Smooth muscle cell of the brain vasculature (primary cell): ENCODE measurements at places on chromosomes 3 and 15.
A peak's percentile ranks its signal among the peaks of the same experiment; 100 is the strongest.

GRCh38 chr3:148131990-148132638 lies 565.6 kb upstream of the AGTR1 start:
- no peak for DNase-seq

GRCh38 chr3:141981084-141981483 lies 104.6 kb downstream of the ATP1B3 start:
- no peak for DNase-seq

DNA sequence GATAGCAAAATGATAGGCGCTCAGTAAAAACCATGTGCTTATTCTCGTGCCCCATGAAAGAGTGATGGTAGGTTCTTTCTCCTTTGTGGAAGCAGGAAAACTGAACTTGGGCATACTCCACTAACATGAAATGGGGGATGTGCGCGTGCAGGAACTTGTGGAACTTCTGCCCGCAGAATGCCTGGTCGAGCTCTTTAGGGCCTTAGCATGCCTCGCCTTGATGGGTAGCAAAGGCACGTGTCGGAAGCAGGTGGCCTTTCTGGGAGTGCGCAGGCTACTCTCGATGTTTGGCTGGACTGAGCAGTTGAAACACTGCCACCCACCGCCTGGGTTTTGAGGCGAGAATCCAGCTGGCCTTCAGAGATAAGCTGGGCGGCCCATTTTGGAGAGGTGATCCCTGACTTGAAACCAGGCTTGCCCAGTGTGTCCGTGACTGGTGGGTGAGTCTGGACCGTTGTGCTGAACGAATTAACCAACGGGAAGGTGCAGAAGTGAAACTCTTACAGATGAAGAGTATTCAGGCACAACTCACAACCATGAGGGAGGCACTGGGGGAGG lies 842 bp downstream of the PCCB start:
- no peak for DNase-seq

GRCh38 chr15:58432401-58432800 lies 610 bp downstream of the LIPC start:
- DNase-seq, result no peak

- DNase-seq, result no peak
Observed at GRCh38 chr15:88497109-88497765, 29.7 kb downstream of the MRPS11 start.

DNA sequence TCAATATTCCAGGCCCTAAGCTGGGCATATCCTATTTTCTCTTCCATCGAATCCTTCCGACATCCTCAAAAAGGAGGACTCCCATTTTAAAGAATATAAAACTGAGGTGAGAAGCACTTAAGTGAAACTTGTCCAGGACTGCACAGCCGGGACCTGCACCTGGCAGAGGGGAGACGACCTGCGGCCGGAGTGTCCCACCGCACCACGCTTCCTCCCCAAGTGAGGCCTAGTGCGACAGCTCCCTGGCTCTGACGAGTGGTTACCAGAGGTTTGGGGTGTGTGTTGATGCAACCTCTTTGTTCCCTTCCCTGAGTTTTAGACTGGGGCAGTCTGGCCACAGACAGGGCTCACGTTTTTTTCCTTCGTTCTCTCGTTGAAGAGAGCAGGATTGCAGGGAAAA lies 24.9 kb upstream of the ATP2B2 start:
- no peak for DNase-seq

GRCh38 chr3:194577986-194578905 lies 55.0 kb downstream of the TMEM44 start:
- peak; percentile 43 for DNase-seq

DNA sequence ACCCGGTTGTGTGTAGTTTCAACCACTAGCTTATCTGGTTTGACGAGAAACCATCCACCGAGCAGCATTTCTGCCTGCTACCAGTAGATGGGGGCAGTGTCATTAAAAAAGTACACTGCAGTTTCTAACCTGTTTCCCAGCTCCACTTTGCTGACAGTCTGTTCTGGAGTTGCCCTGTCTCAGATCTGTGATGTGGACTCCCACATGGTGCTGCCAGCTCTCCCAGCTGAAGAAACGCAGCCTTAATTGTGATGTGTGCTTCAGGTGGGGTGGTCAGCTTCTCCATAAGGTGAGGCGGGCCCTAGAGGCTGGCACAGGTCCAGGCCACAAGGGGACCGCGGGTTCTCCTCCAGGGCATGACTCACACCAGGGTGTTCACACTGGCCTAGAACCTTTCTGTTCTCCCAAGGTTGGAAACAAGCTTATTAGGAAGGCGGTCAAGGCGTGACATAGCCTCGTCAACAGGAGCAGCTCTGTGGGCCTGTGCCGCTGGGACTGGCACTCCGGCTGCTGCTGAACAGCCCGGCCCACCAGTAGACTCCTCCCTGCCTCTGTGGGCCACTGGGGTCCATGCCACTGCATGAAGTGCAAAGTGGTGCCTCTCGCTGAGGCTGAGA lies 2.9 kb upstream of the FAM43A start:
- DNase-seq, result peak; percentile 60

DNA sequence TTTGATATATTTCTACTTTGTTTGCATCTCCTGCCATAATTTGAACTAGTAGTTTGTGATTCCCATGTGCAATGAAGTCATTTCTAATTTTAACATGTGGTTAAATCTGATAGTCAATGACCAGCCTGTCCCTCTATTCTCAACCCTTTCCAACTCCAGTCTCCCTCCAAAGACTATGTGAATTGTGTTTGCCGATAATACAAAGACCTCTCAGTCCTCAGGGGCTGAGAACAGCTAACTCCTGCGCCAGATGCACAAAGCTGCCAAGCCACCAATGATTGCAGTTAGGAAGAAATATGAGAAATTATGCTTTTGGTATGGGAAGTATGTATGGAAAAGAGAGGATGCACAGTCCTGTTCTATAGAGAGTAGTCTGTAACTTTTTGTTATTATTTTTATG lies 54.0 kb downstream of the KCNH8 start:
- DNase-seq, result no peak

GRCh38 chr3:150314248-150315004 lies 93.7 kb upstream of the TSC22D2 start:
- DNase-seq, result no peak

GRCh38 chr3:42123012-42123581 lies 31.9 kb downstream of the TRAK1 start:
- no peak for DNase-seq

DNA sequence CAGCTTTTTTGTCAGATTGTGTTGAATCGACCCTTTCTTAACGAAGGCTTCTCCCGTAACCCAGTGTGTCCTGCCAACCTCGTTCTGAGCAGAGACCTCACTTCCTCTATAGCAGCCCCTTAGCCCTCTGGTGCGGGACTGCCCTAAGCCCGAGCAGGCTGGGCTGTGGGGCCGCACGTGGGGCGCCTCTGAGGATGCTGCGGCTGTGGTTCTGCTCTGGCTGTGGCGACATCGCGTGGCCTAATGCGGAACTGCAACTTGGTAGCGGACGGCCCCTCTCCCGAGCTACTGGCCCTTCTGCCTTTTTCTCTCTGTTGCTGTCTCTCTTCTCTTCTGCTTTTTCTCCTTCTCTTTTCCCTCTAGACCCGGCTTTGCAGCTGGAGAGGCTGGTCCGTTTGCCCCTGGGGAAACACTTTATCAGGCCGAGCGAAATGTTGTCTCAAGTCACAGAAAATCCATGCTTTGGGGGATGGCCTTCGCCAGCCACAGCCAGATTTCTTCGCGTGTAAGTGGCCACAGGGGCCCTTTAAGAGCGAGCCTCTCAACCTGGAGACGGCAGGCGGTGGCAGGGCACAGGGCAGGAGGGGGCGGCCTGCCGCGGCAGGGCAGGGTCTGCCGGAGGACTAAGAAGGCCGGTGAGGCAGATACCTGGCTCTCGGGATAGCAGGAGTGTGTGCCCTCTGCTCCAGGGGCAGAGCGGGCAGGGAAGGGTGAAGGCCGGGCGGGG lies 19.4 kb upstream of the KIF23 start:
- DNase-seq, result peak; percentile 40

DNA sequence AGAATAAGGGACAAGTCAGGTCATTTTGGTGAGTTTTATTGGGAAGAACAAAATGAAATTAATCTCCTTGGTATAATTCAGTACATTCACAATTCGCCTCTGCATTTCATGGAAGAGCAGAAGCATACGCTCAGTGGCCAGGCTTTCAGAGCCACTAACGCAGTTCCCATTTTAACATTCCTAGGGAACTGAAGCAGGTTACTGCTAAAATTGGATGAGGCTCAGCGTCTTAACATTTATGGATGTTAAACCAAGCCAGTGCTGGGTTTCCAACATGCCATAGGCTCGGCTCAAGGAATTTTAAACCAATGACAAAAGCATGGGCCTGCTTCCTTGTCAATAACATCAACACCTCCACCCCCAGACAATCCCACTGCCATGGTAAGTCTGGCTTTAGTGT lies 172.7 kb upstream of the PRICKLE2 start:
- DNase-seq, result no peak

- DNase-seq, result no peak
Observed at GRCh38 chr15:57472861-57473260, 96.6 kb downstream of the CGNL1 start.

DNA sequence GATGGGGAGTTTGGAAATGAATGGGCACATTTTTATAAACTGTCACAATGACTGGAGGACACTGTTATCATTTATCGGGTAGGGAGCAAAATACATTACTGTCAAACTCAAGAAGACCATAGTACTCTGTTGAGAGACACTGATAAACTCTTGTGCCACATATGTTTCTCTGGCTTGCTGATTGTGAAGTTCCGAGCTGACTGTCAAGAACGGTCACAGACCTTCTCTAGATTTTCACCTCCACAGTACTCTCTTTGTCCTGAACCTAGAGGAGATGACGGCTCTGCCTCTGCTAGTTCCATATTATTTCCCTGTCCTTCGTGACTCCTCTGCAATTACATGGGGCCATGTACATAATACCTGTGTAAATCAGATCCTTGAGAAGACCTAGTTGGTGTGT lies 451.9 kb downstream of the LPP start:
- no peak for DNase-seq

DNA sequence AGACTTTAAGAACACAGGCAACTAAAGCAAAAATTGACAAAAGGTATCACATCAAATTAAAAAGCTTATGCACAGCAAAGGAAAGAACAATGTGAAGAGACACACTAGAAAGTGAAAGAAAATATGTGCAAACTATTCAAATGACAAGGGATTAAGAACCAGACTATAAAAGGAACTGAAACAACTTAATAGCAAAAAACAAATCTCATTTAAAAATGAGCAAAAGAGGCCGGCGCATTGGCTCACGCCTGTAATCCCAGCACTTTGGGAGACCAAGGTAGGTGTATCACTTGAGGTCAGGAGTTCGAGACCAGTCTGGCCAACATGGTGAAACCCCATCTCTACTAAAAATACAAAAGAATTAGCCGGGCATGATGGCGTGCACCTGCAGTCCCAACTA lies 14.4 kb downstream of the NGLY1 start:
- DNase-seq, result no peak

DNA sequence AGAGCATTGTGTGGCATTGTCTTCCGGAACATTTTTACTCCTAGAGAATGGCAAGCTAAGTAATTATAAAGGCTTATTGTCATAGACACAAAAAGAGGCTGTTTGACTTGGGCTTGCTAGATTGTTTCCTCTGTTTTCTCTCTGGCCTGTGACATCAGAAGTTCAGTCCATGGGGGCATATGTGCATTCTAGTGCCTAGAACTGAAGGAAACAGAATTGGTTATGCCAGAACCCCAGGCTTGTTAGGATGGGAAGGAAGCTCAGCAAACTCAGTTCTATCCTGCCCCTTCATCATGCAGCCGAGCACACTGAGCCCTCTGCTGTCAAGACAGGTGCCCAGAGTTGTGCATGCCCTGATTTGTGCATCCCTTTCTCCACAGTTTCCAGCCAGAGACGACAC lies 131.3 kb downstream of the PDE8A start:
- DNase-seq, result no peak

GRCh38 chr3:66709532-66709931 lies 208.7 kb upstream of the LRIG1 start:
- no peak for DNase-seq

DNA sequence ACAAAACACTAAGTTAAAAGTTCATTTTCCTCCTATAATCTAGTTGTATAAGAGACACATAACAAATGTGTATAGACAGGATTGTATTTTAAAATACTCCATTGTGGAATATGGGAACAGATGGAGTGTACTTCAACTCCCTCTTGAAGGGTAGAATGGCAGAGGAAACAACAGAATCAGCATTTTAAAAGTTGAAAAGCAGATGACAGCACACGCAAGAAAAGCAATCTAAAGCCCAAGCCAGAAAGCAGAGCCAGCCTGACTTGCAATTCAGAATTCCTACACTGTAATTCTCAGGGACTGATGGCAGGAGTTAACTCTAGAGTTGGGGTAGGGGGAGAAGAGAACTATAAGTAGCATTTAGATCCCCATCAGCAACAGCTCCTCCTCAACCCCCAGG lies 22.8 kb downstream of the MORC1 start:
- no peak for DNase-seq

- DNase-seq, result no peak
Observed at GRCh38 chr3:107685383-107685782, 162.6 kb downstream of the BBX start.

GRCh38 chr3:60998858-60999257 lies 252.4 kb downstream of the FHIT start:
- no peak for DNase-seq

- no peak for DNase-seq
Observed at GRCh38 chr3:58392181-58392580, 41.5 kb downstream of the PDHB start.

DNA sequence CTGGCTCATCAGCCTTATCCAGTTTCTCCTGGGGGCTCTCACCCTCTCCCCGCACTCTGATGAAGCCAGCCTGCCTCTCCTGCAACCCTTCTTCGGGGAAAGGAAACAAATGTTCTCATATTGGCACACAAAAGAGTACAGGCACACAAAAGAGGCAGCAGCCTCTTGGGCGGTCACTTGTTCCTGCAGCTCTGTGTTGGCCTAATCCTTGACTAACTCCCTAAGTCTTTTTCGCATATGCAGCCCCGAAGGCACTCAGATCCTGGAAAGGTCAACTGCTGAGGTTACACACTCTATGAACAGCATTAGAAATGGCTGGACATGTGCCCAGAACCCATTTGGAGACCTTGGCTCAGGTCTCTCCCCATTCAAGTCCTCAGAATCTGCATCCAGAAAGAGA lies 7.4 kb upstream of the CAMP start:
- no peak for DNase-seq

DNA sequence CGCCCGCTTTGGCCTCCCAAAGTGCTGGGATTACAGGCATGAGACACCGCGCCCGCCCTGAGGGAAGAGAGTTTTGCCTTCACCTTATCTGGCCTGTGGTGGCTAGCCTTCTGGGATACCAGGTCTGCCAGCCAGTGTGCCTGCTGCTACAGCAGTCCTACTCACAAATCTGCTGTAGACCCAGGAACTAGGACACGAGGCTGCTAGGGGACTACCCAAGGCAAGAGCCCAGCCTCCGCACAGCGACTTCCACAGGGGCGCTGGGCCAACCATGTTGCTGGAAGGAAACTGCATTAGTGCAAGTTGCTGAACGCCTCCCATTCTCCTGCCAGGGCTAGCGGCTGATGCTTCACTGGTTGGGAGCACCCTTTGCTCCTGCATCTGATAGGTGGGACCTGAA lies 53.7 kb downstream of the DHX30 start:
- DNase-seq, result no peak

GRCh38 chr15:35170207-35170606 lies 85.1 kb upstream of the NANOGP8 start:
- DNase-seq, result no peak
